ENCODE measurements at places on chromosomes 2 and 18.
A peak's percentile ranks its signal among the peaks of the same experiment; 100 is the strongest.

GRCh38 chr2:55995902-55996301, 72.3 kb upstream of the EFEMP1 start:
- no peak for DNase-seq

DNA sequence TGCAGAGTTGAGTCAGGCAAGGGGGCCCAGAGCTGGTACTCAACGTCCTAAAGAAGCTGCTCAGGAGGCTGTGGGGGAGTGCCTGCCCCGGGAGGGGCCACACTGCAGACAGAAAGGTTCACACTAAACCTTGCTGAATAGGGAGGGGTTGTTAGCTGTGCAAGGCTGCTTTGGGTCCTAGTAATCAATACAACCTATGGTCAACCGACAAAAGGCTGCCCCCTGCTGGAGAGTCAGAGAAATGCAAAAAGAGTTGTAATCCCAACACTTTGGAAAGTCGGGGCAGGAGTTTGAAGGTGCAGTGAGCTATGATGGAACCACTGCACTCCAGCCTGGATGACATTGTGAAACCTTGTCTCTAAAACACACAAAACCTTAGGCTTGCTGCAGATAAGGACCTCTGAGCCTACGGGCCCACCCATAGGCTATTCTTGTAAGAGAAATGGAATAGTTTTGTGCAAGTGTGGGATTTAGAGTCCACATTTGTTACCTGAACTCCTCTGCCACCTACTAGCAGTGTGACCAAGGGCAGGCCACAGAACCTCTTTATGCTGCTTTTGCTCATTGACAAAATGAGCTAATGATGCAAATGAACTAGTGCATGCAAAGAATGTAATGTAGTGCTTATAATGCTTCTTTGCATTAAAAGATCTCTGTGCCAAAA, 81.5 kb downstream of the PRPF40A start:
- DNase-seq, result peak; percentile 45

GRCh38 chr2:100245681-100246080, 76.6 kb downstream of the LONRF2 start:
- no peak for DNase-seq

- no peak for DNase-seq
Measured at GRCh38 chr2:158686210-158686691, 108.9 kb upstream of the DAPL1 start.

DNA sequence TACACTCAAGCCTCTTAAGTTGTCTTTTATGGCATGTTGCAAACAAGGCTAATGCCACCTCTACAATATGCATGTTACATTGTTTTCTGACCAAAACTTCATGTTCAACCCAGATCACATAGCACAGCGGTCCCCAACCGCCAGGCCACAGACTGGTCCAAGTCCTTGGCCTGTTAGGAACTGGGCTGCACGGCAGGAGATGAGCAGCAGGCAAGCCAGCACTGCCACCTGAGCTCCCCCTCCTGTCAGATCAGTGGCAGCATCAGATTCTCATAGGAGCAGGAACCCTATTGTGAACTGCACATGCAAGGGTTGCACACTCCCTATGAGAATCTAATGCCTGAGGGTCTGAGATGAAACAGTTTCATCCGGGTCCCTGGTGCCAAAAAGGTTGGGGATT, 324.8 kb upstream of the CHAC2 start:
- no peak for DNase-seq

DNA sequence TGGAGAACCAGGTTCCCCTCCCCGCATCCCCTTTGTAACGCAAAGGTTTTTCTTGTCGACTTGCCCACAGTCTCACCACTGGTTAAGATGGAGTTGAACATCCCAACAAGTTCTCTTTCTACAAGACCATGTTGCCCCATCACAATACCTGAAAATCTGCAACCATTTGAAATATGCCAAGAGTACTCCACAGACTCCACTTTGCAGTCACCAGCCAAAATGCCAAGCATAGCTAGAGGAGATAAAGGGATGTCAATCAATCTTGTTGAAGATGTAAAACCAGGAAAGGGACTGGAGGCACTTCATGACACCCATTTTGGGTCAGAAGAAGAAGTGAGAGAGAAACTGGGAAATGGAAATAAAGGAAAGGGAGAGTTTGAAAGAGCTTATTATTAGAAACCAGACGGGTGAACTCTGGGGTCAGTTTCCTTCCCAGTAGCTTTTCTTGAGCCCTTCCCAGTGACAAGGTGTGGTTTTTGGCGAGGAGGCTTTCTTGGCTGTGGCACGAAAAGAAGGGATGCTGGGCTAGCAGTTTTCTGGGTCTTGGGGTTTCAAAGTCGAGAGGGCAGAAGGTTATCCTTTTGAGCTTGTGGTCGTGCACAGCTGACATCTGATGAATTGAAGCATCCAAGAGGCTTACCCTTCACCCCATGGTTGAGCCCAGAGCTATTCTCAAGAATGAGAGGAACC, 79.3 kb downstream of the ACAA2 start:
- no peak for DNase-seq

DNA sequence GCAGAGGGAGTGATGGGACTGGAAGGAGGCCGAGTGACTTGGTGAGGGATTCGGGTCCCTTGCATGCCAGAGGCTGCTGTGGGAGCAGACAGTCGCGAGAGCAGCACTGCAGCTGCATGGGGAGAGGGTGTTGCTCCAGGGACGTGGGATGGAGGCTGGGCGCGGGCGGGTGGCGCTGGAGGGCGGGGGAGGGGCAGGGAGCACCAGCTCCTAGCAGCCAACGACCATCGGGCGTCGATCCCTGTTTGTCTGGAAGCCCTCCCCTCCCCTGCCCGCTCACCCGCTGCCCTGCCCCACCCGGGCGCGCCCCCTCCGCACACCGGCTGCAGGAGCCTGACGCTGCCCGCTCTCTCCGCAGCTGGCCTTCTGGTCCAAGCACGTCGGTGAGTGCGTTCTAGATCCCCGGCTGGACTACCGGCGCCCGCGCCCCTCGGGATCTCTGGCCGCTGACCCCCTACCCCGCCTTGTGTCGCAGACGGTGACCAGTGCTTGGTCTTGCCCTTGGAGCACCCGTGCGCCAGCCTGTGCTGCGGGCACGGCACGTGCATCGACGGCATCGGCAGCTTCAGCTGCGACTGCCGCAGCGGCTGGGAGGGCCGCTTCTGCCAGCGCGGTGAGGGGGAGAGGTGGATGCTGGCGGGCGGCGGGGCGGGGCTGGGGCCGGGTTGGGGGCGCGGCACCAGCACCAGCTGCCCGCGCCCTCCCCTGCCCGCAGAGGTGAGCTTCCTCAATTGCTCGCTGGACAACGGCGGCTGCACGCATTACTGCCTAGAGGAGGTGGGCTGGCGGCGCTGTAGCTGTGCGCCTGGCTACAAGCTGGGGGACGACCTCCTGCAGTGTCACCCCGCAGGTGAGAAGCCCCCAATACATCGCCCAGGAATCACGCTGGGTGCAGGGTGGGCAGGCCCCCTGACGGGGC, 4.6 kb downstream of the PROC start:
- DNase-seq, result peak; percentile 49

GRCh38 chr18:34808389-34808788, 98.3 kb downstream of the DTNA start:
- no peak for DNase-seq

- no peak for DNase-seq
Measured at GRCh38 chr18:48550101-48550729, 11.4 kb downstream of the CTIF start.

DNA sequence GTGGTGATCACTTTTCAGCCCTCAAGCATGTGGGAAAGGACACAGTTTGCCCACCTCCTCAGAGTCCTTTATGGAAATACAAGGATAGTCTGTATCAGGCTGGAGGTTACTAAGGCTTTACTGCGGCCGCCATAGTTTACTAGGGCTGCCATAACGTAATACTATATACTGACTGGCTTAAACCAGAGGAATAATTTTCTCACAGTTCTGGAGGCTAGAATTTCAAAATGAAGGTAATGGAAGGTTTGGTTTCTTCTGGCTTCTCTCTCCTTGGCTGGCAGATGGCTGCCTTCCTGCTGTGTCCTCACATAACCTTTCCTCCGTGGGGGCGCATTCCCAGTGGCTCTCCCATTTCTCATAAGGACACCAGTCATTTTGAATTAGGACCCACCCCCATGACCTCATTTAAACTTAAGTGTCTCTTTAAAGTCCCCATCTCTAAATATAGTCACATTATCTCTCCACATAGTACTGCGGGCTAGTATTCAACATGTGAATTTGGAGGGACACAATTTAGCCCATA, 12.5 kb upstream of the ATIC start:
- DNase-seq, result no peak

DNA sequence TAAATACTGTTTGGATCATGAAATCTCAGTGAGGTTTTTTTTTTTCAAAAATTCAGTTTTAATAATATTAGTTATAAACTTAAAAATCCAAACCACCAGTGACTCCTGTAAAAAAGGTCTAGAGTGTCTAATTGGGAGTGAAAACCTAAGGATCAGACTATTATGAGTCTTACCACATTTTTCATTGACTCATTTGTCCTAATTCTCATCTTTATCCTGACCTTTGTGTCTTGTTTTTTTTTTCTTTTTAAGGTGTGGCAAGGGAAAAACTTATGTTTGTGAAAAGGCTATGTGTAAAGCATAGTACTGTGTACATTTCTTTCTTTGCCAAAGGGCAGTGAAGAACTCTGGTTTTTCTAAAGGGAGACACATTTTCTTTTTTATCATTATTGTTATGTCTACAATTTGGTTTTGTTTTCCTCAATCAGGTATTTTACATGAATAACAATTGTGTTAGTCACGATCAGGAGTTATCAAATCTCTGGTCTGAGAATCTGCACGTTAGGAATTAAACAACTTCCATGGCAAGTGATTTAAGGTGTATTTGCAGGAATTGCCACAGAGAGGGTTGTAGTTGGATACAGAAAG, 52.6 kb downstream of the RHBDD1 start:
- DNase-seq, result no peak

GRCh38 chr2:105455488-105456003, 56.7 kb upstream of the FHL2 start:
- DNase-seq, result no peak

- DNase-seq, result no peak
Measured at GRCh38 chr2:95272299-95272751, 1.9 kb upstream of the PROM2 start.

- no peak for DNase-seq
Measured at GRCh38 chr2:147782141-147782930, 62.5 kb upstream of the ACVR2A start.

DNA sequence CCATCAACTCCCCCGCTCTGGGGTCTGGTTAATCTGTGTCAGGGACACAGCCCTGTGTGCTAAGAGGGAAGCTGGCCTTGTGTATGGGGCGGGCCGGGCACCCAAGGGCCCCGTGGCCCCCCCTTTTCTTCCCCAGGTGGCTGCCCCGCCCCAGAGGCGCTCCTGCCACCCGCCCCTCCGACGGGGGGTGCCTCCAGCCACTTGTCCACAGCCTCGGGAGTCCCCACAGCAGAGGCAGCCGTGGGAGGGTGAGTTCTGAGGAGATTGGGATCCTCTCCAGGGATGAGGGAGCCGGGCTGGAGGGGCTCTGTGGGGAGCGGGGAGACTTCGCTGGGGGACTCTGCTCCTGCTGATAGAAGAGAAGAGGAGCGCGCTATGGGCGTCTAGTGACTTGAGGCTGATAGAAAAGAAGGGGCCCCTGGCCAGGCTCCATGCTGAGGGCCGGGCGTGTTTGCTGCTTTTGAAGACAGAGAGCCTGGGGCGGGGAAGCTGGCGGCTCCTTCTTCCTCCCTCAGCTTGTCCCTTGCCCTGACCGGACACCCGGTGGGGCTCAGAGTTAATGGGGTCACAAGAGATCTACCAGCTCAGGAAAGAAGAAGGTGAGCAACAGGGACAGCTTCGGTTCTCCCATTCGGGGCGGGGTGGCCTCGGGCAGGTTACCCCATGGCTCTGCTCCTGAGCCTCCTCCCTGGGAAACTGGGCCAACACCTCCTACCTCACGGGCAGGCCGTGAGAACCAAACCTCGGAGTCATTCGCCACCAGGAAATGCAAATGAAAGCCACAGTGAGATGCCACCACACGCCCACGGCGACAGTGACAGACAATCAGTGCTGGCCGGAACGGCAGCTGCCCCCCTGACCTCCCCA, 89.4 kb upstream of the TAF1B start:
- DNase-seq, result peak; percentile 46

- DNase-seq, result no peak
Measured at GRCh38 chr2:128306081-128306930, 12.4 kb downstream of the HS6ST1 start.

- no peak for DNase-seq
Measured at GRCh38 chr2:201769666-201770373, 10.9 kb downstream of the ALS2 start.

DNA sequence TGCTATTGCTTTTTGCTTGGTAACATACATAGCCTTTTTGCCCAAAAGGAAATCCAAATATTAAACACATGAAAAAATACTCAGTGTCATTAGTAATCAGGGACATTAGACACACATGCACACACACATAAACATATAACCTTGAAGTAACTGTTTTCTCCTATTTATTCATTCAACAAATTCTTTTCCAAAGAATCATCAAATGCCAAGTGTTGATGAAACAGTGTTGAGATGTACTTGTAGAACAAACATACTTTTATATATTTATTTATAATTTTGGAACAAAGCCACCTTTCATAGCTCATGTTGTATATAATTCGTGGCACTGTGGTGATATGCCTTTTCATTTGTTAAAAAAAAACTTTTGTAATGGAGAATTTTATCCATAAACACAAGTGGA, 81.0 kb downstream of the APLF start:
- no peak for DNase-seq

DNA sequence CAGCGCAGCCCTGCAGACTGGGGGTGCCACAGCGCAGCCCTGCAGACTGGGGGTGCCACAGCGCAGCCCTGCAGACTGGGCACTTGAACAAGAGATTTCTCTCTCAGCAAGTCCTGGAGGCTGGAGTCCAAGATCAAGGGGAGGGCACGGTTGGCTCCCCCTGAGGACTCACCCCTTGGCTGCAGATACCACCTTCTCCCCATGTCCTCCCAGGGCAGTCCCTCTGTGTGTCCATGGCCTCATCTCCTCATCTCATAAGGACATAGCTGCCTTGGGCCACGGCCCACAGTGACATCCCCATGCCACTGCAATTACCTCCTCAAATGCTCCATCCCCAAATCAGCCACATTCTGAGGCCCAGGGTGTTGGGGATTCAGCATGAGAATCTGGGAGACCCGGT, 98.2 kb downstream of the TPO start:
- DNase-seq, result no peak

DNA sequence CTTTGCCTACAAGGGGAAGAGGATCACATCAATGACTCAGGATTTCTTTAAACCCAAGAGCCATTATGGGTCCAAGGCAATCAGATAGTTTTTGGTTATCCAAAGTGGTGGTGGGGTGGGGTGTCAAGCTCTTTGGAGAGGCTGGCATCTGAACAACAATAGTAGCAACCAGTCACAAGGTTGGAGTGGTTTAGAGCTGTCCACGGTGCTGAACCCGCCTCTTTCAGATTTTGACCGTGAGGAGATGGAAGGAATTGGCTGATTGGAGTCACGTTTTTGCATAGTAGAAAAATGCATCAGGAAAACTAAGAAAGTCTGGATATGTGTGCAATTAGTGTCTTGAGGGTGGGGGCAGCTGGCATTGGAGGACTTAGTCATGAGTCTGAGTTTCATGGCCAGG, 159.9 kb downstream of the LOXHD1 start:
- no peak for DNase-seq
